ENCODE measurements at places on chromosomes 1 and 21.

DNA sequence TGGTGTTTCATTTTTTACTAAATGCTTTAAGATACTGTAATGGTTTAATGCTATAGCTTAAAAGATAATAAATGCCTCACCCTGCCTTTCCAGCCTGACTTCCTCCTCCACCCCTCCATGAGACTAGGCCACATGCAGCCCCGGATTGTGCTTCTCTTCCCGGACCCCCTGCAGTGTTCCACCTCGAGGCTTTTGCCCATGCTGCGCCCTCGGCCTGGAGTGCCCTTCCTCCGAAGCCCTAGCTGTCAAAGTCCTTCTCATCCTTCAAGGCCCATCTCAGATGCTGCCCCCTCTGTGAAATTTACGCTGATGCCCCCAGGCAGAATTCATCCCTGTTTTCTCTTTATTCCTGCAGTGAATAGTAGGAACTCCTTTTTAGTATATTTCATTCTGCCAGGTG is 98.5 kb downstream of the ATP5PO start:
- no peak for DNase-seq

- no peak for DNase-seq
Observed at GRCh38 chr1:187413405-187414169, 584.8 kb downstream of the PLA2G4A start.

DNA sequence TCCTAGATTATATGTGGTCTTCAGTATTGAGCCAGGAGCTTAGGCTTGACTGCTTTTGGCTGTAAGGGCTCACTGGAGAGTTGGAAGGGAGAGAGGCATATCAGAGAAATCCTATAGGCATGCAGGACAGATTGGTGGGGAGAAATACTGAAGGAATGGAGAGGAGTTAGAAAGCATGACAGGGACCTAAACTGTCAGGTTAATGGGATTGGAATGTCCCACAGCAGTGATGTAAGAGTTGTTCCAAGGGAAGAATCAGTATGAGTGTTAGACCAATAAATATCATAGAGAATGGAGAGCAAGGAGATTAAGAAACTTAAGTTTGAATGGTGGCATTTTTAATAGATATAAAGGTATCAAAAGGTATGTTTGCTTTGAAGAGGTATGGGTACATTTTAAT is 39.7 kb downstream of the SLC35A3 start:
- DNase-seq = no peak

DNA sequence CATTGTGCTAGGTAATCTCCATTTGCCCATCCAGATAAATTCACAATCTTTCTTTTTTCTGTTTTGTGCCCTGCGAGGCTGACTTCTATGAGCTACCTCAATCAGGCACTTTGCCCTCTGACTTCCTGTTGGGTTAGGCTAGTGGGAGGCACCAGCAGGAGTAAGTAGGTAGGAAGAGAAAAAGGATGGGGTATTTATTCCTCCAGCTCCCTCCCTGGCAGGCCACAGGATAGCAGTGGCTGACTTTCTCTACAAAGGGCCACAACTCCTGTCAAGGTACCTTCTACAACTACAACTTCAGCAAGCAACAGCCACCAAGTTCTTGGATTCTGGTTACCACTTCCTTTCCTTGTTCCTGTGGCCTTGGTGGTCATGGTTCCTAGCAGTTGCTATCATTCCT is 18.8 kb upstream of the GORAB start:
- no peak for DNase-seq

DNA sequence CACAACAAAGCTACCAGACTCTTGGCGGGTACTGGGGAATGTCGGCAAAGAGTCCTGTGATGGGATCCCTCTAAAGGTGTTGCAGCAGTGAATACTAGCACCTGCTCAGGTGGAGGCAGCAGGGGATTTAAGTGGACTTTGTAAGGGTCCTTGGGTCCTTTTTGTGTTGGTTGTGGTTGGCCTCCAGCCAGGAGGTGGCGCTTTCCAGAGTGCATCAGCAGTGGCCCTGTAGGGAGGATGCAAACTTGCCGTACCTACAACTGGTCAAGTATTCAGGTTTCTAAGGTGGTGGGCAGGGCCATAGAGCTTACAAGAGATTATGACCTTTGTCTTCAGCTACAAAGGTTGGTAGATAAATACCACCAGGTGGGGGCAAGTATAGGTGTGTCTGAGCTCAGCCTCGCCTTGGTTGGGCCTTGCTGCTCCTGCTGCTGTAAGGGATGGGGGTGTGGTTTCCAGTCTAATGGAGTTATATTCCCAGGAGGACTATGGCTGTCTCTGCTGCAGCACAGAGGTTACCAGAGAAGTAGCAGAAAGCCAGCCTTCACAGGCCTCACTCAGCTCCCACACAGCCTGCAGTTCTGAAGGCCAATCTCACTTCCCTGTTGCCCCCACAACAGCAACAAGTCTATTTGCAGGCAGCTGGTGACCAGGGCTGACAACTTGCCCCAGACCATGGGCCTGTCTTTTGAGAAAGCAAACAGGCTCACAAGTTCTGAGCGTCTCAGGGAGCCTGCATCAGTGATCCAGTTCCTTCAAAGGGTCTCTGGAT is 7.3 kb downstream of the OR2M5 start:
- DNase-seq = no peak

GRCh38 chr1:35595684-35596083 is 22.6 kb downstream of the TFAP2E start:
- DNase-seq = no peak

- no peak for DNase-seq
Observed at GRCh38 chr1:46456411-46456963, 33.1 kb upstream of the DMBX1 start.

DNA sequence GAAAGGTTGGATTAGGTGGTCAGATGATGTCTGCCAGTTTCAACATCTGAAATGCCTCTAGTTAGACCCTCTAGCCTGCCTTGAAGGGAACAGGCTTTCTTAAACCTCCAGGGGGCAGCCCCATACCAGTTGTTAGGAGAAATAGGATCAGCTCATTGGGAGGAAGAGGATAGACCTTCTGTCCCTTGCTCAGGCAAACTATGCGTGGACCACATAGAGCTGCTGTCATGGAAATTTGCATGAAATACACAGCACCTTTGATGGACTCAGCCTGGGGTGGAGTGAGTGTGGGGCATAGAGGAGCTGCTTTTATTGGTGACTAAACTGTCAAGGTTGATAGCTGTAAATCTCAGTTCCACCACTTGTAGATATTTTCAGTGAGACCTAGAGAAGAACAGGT is 38.4 kb upstream of the SPAG17 start:
- DNase-seq = no peak
